CMK (cell line): ENCODE measurements at places on chromosomes 11 and 22.

- DNase-seq = no peak
Measured at GRCh38 chr11:113907681-113908080, 3.1 kb downstream of the HTR3B start.

- no peak for DNase-seq
Measured at GRCh38 chr11:83938148-83938547, 652.0 kb upstream of the CCDC90B start.

DNA sequence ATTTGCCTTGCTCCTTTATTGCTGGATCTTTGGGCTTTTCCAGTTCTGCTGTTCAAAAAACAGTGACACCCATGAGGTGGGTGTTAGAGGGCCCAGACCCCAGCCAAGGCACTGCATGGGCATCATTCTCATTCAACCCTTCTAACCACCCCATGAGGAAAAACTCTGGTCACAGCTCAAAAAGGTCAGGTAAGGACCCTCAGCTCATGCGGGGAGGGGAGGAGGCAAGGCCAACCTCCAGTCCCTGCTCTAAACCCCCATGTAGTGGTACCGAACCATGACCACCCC lies 7.4 kb downstream of the GNB1L start:
- no peak for DNase-seq

DNA sequence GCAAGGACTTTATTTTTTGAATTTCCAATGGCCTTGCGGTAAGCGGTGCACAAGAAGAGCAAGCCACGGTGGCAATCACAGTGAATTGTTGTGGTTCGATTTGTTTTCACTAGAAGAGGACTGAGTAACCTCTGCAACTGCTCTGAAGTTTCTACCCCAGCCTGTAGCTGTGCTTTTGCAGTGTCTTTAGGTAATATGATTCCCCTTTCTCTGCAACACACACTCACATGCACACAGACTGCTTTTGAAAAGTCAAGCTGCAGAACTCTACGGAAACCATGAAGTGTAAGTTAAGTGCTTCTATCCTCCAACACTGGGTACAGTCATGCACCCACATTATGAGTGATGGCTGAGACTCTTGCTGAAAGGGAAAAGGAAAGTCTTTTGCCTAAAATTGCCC lies 38.4 kb downstream of the CD44 start:
- DNase-seq = no peak

DNA sequence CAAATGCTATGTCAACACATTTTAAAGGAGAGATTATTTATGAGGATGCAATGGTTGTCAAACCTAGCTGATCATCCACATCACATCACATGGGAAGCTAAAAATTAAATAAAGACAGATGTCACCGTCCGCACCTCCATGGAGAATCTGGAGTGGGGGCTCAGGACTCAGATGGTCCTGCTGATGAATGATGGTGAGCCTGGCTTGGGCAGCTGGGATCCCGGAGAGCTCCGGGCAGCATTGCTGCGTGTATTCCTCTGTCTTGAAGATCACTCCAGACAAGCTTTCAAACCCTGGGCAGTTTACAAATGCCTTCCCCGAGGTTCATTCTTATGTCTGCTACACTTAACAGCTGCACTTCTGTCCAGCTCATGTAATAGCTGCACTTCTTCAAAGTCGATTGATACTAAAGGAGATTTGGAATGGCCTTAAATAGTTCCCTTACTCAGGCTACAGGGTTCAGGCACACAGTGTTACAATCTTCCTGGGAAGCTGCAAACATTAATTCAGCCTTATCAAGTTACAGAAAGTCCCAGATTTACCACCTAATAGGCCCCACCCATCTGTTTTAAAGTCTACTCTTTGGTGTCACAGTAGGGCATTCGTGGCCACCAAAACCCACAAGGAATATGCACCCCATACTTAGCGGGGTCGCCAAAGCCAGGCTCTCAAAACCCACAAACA lies 34.7 kb upstream of the CSNK2A3 start:
- no peak for DNase-seq

- DNase-seq = no peak
Measured at GRCh38 chr11:62217191-62217748, 8.8 kb downstream of the SCGB2A1 start.

DNA sequence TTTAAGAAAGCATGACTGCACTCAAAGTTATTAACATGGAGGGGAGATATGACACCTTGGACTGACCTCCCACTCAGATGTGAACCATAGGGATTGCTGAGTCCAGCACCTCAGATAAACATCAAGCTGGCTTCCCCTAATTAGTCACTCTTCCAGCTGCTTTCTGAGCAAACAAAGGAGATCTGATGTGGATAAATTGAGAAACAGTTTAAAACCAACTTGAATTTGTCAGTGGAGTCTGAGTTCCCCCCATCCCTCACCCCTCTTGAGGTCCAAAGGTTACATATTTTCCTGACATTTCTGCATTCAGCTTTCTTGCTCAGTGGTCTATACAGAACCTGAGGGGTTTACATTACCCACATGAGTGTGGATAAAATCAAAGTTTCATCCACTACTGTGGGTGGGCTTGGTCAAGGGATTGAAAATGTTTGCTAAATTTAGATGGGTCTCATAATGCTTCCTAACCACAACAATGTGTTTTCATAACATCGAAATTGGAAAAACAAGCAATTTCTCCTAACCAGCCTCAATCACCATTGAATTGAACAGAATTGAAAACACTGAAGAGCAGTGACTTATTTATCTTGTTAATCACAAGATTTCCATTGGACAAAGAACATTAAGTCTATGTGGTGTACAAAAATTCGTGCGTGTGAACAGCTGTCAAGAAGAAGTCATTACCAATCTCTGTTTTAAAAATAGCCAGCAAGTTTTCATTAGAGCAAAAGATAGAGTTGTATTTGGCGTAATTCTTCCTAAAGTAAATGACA lies 292.3 kb downstream of the METTL15 start:
- no peak for DNase-seq

- DNase-seq = no peak
Measured at GRCh38 chr11:132448334-132448995, 1078.0 kb downstream of the NTM start.

- DNase-seq = no peak
Measured at GRCh38 chr11:90661233-90661632, 438.4 kb upstream of the CHORDC1 start.

- DNase-seq = no peak
Measured at GRCh38 chr11:36249246-36249645, 40.0 kb downstream of the COMMD9 start.

DNA sequence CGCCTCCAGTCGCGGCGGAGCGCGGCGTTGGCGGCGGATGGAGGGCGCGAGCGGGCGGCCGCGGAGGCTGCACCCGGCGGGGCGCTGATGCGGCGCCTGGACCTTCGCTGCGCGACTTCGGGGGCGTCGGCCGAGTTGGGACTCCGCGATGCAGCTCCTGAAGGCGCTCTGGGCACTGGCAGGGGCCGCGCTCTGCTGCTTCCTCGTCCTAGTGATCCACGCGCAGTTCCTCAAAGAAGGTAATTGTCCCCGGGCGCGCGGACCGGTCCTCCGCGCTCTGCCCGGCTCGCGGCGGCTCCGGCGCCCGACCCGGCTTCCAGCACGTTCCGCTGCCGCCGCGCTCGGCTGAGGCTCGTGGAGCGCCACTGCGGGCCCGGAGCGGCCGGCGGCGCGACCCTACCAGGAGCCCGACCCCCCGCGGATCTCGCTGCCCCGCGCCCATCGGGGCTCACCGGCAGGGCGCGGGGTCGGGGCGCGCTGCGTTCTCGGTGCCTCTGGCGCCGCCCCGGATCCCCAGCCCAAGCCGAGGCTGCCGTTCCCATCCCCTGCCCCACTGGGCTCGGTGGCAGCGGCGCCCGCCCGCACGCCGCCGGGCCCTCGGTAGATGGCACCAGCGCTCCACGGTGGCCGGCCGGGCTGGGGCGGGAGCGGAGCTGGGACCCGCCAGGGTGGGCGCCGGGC lies 1251.2 kb downstream of the BRD1 start:
- no peak for DNase-seq

DNA sequence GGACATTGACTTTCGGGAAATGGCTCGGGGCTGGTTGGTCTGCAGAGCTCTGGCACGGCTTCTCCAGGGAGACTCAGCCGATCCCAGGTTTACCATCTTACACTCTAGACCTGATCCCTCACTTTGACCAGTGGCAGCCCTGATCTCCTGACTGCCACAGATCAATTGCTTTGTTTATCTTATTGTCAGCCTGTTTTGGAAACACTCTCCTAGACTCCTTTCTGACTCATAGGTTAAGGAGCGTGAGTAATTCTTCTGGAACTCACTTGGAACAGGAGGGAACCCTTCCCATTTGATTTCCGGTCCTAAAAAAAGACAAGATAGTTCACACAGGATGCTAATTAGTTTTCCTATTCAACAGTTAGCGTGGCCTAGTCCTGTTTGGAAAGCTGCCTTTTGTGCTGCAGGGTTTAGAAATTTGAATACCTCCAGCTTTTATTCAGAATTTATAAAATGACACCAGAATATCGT lies 16.0 kb upstream of the BMAL1 start:
- DNase-seq = no peak

GRCh38 chr22:34210301-34210700 lies 290.0 kb upstream of the LARGE1 start:
- no peak for DNase-seq

DNA sequence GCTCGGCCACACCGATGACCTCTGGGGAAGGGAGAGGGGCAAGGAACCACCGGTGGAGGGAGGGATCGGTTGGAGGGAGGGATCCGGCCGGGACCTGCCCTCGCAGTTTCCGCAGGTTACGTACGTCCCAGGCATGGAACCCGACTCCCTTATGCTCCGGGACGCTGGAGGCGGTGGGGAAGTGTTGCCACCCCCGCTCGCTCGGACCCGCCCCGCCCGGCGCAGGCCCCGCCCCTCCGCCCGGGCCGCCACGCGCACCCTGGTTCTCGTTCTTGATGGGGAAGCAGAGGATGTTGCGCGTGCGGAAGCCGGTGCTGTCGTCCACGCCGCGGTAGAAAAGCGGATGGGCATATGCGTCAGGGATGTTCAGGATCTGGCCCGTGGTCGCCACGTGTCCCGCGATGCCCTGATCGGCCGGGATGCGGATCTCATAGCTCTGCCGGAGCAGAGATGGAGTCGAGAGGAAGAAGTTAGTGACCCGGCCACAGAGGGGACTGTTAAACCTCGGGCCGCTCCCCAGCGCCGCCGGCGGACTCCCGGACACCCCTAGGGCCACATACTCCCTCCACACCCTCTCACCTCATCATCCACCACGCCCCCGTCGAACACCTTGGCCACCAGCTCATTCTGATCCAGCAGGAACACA lies 89.8 kb downstream of the PDE2A start:
- no peak for DNase-seq

- peak; percentile 25 for DNase-seq
Measured at GRCh38 chr22:27825174-27825573, 23.6 kb upstream of the MN1 start.

DNA sequence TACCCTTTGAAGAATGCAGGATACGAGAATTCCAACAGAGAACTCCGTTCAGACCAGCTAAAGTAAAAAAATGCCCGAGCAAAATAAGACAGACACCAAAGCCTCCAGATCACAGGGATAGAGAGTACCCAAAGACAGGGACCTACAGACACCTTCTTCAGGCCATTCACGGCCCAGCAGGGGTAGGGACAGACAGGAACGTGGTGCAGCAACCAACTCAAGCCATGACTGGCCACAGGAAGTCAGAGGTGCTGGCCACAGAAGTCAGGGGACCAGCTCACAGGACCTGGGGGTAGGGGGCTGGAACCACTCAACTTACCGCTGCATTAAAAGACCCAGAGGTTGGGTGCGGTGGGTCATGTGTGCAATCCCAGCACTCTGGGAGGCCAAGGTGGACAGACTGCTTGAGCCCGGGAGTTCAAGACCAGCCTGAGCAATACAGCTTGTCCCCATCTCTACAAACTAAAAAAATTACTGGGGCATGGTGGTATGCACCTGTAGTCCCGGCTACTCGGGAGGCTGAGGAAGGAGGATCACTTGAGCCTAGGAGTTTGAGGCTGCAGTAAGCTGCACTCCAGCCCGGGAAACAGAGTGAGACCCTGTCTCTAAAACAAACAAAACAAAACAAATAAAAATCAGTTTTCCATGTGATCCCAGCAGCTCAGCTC lies 39.9 kb upstream of the COMT start:
- DNase-seq = no peak

DNA sequence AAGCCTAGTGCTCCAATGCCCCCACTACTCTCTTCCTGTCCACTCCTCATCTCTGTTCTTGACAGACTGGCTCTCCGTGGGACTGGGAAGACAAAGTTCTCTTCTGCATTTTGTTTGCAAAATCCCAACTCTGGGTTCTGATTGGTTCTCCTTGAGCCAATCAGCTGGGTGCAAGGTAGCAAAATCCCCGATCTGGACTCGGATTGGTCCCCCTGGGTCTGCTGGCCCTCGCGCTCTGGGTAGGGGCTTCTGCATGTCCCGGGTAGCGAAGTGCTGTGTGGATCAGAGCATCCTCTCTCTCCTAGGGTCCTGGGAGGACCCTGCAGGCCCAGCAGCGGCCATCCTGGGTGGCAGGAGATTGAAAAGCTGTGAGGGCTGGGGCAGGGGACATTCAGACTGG lies 22.3 kb upstream of the A4GALT start:
- DNase-seq = no peak

- DNase-seq = no peak
Measured at GRCh38 chr11:2289350-2289749, 12.4 kb downstream of the C11orf21 start.

DNA sequence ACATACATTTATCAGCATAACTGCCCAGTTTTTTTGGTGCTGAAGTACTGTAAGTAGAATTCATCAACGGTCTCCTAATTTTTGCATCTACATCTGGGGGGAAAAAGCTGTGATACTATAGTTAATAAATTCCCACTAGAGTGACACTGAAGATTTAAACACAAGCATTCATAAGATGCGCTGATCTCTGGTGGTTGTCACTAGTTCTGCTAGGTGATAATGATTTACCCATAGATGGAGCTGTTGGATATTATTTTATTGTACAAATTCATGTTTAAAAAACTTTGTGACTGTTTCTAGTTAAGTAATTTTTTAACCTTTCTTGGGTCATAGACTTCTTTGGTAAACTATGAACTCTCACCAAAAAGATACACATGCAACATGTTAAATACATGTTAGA lies 106.6 kb downstream of the EMSY start:
- no peak for DNase-seq

GRCh38 chr11:19398772-19399527 lies 158.2 kb upstream of the E2F8 start:
- DNase-seq = no peak

DNA sequence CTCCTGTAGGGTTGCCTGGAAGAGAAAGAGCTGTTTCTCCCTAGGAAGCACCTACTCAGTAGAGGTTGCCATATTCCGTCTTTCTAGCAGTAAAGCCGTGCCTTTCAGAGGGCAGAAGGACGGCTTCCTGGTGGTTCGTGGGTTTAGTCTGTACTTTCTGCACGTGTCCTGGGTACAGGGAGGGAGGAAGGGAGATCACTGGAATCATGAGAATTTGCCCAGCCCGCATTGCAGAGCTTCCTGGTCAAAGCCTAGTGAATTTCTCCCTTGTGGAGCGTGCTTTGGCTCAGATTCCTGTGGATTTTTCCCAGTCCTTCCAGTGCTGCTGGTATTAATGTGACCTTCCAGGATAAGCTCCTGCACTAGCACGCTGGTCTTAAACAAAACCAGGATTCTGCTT lies 44.9 kb downstream of the GRAMD1B start:
- DNase-seq = no peak

- DNase-seq = no peak
Measured at GRCh38 chr22:36922105-36922608, 8.7 kb downstream of the CSF2RB start.
